ENCODE measurements at places on chromosomes 16 and 17.

- DNase-seq, result peak; percentile 92
Measured at GRCh38 chr17:27473748-27474609, 17.7 kb downstream of the KSR1 start.

DNA sequence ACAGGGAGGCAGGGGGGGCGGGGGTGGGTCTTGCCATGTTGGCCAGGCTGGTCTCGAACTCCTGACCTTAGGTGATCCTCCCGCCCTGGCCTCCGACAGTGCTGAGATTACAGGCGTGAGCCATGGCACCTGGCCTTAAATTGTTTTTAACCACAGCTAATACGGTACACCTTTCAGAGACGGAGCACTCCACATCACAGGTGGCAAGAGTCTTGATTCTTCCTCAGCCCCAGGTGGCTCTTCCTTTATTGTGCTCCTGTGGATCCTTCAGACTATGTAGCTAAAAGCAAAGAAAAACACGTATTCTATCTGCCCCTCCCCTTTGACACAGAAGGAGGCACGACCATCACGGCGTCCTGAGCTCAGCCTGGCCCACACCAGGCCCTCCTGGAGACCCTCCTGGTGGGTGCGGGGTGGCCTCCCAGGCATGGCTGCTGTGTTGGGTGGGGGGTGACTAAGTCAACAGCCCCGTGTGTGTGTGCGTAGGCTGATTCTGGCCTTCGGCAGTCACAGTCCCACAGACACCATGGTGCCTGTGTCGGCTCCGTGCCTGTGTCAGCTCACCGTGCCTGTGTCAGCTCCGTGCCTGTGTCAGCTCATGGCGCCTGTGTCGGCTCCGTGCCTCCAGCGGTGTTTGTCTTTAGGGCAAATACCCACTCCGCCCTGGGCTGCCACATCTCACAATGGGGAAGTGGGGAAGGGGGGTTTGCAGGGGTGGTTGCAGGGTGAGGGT is 10.8 kb upstream of the SECTM1 start:
- no peak for DNase-seq

- DNase-seq, result peak; percentile 87
Measured at GRCh38 chr17:8935191-8935590, 30.3 kb downstream of the PIK3R5 start.

- no peak for DNase-seq
Measured at GRCh38 chr17:31371511-31372097, 19.9 kb upstream of the RAB11FIP4 start.

All from activated effector memory CD4-positive, alpha-beta T cell treated with anti-CD3 and anti-CD28 coated beads, Interleukin-2, amount 50 U/mL, for 16 hours (primary cell).